ENCODE measurements at places on chromosomes 3 and 15.

DNA sequence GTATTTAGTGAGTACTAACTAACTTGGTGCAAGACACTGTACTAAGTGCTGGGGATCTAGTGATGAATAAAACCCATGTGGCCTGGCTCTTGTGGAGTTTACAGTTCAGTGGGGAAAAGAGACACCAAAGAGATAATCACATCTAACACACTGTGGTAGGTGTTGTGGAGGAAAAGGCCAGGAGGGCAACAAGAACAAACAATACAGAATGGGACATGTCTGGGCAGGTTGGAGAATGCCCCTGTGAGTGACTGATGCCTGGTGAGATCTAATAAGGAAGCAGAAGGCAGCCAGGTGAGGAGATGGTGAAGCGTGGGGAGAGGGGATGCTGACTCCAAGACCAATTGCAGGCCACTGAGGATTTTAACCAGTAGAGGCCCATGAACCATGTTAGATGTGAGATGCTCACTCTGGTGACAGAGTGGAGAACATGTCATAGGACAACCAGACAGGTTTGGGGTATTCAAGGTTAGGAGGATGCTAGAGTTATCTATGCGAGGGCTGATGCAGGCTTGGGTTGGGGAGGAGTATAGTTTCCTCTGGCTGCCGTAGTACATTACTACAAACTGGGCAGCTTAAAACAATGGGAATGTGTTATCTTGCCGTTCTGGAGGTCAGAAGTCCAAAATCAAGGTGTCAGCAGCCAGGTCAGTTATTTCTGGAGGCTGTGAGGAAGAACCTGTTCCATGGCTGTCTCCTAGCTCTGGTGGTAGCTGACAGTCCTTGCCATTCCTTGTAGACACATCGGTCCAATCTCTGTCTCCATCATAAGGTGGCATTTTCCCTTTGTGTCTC lies 81.4 kb downstream of the ARNT2 start:
- DNase-seq: no peak

- DNase-seq: no peak
These were observed 689.4 kb upstream of the NAALADL2 start for GRCh38 chr3:174169736-174170135.

GRCh38 chr3:194271460-194272035 lies 79.6 kb downstream of the CPN2 start:
- no peak for DNase-seq

GRCh38 chr3:159305017-159305416 lies 503.2 kb downstream of the MFSD1 start:
- DNase-seq: no peak

GRCh38 chr15:65210770-65211481 lies at the start of gene CILP:
Gene CILP, minus strand, starts transcription at chr15:65211473. Its CDS starts 1,718 bp downstream, at chr15:65209755.
- no peak for DNase-seq

GRCh38 chr15:90376789-90377188 lies 11.3 kb upstream of the IQGAP1 start:
- DNase-seq: no peak

- DNase-seq: no peak
These were observed 144.5 kb downstream of the MBNL1 start for GRCh38 chr3:152413240-152413639.

Data from cerebellar cortex (tissue), 1 donor.